Activated naive CD4-positive, alpha-beta T cell treated with anti-CD3 and anti-CD28 coated beads, Interleukin-2, amount 10 ng/mL, durations not matched to agents 7 days and 5 days (primary cell): ENCODE measurements at places on chromosomes 3 and 15.

GRCh38 chr15:81002331-81003096 is 1.8 kb downstream of the TLNRD1 start:
- no peak for DNase-seq

DNA sequence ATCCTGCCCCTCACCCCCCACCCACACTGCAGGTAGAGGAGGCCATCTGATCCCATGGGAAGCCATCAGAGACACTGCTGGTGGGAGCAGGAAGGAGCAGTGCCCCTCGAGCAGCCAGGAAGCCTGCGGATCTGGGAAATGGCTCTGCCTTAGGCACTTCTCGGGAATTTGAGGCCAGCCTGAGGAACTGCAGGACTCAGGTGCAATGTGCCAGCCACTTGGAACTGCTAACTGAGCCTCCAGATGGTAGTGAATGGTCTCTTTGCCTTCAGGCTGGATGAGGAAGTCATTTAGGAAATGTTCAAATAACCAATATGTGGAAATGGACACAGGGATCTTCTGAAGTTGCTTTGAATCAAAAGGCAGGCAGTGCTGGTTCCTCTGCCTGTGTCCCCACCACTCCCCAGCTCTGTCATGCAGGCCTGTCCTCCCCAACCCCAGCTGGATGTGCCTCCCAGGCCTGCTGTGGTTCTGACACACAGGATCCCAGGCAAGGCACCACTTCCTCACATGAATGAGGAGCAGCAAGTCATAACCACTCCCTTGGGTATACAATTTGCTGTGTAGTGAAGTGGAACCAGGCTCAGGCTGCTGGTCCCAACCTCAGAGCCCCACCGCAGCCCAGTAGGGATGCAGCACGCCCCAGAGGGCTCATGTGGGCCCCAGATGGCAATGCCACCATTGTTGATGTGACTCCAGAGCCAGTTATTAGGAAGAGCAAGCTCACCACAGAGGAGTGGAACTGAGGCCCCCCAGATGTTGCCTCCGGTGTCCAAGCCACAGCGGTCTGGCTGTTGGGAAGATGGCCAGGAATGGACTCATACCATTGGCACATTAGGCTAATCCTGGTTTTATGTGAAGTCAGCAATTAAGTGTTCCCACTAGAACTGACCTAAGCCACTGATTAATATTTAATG is 46.5 kb upstream of the LIMD1 start:
- no peak for DNase-seq

DNA sequence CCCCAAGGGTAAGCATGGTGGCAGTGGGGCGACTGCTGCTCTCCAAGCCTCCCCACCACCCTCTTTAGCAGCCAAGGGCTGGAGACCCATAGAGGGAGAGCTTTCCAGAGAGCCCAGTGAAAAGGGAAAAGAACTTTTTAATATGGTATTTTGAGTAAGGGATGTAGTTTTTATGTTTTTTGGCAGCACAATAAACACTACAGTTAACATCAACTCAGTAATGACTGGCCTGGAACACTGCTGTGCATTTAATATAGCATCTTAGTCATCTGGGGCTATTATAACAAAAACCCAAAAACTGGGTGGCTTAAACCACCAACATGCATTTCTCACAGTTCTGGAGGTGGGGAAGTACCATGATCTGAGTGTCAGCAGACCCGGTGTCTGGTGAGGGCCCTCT is 495.8 kb downstream of the GABRG3 start:
- DNase-seq: no peak

GRCh38 chr3:63328365-63328764 is 50.3 kb downstream of the SYNPR start:
- DNase-seq: no peak

DNA sequence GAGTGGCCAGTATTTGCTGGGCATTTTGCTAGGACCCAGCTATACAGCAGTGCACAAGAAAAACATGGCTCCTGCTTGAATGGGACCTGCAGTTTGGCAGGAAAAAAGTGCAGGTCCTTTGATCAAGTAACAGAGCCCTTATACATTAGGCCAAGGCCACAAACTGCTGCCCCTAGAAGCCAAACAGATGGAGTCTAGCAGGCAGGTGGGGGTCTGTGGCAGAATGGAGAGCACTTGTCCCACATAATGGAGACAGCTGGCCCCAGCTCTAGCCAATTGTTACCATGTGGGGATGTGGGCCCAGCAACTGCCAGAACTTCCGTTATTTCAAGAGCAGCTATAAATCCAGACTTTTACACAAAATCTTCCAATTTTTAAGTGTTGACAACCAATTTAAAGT is 79.3 kb downstream of the SHQ1 start:
- no peak for DNase-seq

DNA sequence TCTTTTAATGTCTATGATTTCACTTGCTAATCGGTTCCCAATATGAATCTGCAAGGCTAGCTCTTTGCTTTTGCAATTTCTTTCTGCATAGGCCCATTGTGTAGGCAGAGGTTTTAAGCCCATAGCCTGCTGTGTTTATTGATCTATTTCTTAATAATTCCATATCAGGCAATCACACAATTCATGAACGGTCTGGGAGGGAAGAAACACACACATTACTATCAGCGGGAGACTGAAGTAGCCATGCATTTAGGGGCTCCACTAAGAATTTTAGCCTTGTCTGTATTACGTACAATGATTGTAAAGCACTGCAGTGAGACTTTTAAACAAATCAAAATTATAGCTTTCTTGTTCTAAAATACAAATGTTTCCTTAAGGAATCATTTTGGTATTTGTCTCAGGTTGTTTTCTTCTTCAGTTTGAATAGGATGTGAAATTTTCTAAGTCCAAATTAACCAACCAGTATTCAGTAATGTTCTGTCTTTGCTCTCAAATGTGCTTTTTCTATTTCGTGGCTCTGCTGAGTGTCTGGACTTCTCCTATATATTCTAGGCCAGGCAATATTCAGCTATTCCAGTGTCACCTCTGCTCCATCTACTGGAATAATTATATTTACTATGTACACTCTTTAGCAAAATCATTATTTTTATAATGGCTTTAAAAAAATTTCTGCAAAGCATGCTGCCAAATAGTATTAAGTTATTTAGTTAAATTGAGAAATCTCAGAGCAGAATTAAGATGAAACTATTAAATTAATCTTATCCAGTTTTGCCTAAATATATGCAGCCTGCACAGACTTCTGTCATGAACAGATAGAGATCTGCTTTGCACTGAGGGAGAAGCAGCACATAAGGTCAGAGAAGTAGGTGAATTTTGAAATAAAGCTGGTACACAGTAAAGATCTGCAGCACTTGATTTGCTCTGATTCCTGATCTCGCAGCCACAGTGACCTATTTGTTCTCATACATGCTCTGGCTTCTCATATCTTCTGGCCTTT is 103.0 kb upstream of the NAALADL2 start:
- DNase-seq: no peak

GRCh38 chr15:71753346-71753745 is 57.0 kb upstream of the NR2E3 start:
- DNase-seq: no peak

DNA sequence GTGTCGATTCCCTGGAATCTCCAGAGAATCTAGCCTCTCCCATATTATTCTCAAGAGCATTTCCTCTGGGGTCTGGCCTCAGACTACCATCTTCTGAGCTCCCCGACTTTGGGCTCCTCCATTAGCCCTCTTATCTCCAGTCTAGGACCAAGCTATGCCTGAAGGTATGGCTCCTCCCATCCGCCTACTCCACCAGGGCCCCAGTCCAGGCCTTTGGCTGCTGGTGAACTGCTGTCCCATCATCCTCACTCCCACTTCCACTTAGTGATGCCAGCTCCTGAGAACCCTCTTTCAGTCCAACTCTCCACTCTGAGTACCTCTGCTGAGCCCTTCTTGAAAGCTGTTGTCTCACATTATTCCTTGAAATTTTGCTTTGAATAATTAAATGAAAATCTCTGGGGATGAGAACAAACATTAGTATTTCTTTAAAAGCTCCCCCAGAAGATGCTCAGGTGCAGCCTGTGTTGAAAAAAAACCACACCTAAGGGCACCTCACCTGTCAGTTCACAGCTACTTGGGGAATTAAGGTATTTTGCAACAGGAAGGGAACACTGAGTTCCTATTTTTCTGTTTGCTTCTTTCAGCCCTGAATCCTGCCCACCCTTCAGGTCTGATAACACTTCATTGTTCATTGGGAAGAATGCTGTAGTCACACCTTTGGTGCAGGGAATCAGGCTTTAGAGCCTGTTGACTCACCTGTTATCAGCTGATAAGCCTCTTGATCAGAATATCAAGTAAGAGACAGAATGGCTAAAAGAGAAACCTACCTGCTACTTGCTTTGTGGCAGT is 9.5 kb downstream of the CLDN18 start:
- DNase-seq: no peak

DNA sequence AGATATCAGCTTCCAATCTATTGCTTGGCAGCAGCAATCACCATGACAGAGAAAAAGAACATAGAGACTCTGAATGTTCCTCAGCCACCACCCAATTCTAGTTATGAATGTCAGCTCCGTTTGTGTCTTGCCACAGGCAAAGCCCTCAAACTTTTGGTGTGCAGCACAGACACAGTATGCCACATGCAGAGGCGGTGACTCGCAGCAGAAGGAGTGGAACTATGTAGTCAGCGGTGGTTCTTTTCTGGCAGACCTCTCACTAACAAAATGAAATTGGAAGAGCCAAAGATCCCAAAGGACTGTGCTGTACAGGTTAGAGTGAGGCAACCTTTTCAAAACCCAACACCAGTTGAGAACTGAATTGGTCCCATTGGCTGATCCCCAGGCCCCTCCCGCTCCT is 220.9 kb downstream of the SLC9A9 start:
- DNase-seq: no peak

- DNase-seq: no peak
Observed at GRCh38 chr15:57735431-57735830, 28.9 kb downstream of the POLR2M start.

GRCh38 chr3:101849714-101850245 is 466 bp downstream of the NFKBIZ start:
- peak; percentile 71 for DNase-seq

DNA sequence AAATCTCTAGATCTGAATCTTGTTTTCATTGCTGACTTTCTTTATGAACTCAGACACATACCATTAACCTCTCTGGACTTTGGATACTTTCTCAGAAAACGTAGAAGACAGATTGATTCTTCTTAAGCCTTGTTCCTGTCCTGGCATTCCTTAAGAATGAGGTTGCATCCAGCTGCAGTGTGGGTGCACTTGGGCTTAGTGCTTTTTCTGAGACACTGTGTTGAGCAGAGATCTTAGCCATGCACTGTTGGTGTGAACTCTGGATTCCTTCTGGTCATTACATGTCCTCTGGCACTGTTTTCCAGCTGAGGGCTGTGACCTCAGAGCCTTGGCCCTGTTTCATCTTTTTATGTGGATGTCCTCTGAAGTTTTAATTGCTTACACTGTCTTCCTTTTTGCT is 428.3 kb downstream of the CNTN4 start:
- DNase-seq: no peak

GRCh38 chr3:48247401-48247811 is 6.5 kb downstream of the ZNF589 start:
- DNase-seq: no peak

DNA sequence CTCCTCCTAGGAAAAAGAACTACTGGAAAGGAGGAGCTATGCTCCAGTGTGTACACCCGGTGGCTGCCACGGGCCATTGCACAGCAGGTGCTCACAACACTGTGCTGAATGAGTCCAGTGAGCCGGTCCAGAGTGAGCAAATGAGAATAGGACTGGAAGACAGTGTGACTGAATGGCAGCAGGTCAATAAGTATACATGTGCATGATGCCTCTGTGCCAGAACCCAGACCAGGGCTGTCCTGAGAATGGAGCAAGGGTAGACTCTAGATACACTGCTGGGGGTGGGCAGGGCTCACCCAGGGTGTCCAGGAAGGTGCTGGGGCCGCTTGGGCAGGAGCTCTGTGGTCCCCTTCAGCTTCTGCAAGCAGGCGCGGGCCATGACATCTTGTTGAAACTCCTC is 8.3 kb downstream of the POLG start:
- no peak for DNase-seq

- no peak for DNase-seq
Observed at GRCh38 chr3:132368962-132369361, 48.3 kb upstream of the DNAJC13 start.

DNA sequence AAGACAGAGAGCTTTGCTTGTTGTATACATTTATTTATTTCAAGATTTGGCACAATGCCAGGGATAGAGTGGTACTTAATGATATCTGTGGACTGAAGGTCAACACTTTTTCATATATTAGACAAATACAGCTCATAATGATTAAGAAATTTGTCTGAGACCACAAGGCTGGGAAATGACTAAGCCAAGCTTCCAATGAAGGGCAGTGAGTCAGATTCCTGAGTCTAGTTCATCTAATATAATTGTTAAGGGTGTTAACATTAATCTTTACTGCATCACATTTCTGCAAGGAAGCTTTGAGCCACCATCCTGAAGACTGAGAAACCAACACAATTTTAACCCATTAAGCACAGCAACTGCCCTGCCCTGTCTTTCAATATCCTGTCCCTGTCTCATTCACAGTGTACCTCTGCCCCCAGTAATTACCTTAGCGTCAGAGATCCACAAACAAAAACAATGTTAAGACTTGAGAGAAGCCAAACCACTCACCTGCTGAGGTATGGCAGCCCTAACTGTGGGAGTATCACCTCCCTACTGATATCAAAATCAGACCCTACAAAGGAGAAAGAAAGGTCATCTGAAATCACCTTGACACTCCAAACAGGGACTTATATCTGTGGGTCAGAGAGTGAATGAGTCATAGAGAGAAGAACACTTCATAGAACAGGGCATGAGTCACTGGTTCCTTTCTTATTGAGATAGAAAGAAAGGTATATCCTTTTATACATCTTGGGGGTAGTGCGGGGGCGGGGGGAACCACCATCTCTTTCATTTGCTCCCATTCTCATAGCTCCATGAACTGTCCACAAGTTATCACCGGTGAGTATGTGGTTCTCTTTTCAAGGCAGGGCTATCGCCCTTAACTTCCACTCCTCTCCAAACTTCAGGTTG is 74.7 kb downstream of the MAGI1 start:
- no peak for DNase-seq

GRCh38 chr3:16137044-16137443 is 37.4 kb upstream of the GALNT15 start:
- no peak for DNase-seq

GRCh38 chr15:40343512-40343911 is 2.8 kb upstream of the CCDC9B start:
- no peak for DNase-seq

GRCh38 chr15:48992545-48992944 is 28.8 kb upstream of the SHC4 start:
- no peak for DNase-seq

GRCh38 chr15:85316244-85316934 is 64.0 kb upstream of the AKAP13 start:
- peak; percentile 48 for DNase-seq

DNA sequence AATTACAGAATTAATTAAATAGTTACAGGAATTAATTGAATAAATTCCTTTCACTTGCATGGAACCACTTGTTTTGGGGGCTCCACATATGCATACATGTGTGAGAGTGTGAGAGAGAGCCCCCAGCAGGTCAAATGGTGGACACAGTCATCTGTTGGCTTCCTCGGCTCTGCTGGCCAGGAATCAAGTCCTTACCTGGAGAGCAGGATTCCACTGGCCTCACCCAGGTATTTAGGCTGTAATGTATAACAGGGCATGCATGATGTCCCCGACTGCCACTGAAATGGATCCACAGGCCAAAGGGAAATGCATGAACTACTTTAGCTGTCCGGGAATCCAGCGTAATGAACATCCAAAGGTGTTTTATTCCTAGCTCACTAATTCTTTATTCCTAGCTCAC is 139.7 kb upstream of the SMAD3 start:
- no peak for DNase-seq
